ENCODE measurements at places on chromosomes 2 and 18.

DNA sequence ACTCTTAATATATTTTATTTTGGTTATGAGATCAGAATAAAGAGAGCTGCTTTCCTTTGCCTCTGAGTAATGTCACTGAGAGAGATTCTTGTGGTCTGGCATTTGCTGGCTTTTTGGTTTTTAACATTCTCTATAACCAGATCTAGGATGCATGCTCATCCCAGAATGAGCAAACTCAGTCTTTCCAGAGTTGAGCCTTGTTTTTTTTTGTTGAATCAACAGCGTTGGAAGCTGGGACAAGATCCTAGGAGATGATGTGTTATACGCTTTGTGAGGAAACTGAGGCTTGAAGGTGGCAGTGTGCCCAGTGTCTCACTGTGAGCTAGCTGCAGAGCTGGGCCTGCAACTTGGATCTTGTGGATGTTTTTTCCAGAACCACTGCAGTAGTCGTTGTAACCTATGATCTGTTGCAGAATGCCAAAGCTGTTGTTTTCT, 19.5 kb downstream of the MYO1B start:
- no peak for DNase-seq

DNA sequence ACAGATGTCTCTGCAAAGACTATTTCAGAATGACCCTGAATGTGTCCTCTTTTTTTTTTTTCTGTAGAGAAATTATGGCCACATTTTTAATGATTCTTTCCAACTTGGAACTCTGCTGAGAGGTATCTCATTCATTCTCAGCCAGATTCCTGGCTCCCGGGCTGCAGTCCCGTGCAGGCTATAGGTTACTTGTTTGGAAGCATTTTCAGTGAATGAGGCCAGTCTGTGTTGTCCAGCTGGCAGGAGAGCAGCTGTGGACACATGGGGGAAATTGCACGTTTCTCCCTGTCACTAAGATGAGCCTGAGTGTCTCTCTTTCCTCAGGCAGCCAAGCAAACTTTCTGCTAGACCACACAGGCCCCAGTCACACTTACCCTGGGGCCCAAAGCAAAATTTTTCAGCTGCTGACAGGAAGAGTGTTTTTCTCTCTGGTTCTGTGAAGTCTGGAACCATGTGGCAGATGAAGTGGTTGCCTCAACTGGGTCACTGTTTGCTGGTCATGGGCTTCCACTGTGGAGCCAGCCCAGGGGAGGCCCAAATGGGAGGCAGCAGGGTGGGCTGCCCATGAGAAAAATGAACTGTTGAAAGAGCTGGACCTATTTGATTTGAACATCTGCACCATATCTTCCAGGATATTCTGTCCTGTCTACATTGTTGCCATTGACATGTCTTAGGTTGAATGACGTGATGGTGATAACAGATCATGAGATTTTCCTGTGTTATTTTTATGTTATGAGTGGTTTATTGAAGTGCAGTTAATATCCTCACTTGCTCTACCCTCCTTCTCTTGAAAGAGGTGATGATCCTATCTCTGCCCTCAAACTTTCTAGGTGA, 431.2 kb downstream of the LPIN1 start:
- no peak for DNase-seq

- no peak for DNase-seq
Observed at GRCh38 chr2:19099181-19099580, 259.2 kb downstream of the OSR1 start.

- DNase-seq: no peak
Observed at GRCh38 chr2:24181849-24182248, 7.0 kb downstream of the FAM228A start.

GRCh38 chr2:10584242-10584753, 105.5 kb downstream of the NOL10 start:
- no peak for DNase-seq

DNA sequence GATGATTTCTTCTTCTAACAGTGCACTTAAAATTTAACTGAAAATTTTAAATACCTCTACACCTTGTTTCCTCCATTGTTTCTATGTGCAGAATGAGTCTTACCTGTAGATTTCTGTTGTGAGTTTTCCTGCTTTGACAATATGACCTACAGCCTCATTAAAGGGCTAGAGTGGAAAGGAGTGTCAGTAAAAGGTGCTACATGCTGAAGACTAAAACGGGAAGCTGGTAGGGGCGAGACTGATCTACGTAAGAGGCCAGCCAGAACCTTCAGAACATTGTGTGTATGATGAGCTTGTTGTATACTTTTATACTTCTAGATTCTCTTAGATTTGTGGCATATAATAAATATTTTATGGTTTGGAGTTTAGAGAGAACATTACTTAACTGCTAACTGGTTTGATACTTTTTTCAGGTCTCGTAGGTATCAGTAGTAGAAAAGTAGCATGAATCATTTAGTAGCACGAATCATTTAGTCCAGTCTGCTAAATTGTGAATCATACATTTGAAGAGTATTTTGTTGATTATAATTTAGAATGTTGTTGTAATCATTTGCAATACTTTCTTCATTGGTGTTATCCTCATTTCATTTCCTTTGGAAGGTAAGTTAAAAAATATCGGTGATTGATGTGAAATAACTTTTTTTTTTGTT, 14.3 kb downstream of the INSIG2 start:
- no peak for DNase-seq

- DNase-seq: no peak
Observed at GRCh38 chr2:156476850-156477206, 40.6 kb downstream of the GPD2 start.

- DNase-seq: no peak
Observed at GRCh38 chr2:40401896-40402295, 50.0 kb downstream of the SLC8A1 start.

DNA sequence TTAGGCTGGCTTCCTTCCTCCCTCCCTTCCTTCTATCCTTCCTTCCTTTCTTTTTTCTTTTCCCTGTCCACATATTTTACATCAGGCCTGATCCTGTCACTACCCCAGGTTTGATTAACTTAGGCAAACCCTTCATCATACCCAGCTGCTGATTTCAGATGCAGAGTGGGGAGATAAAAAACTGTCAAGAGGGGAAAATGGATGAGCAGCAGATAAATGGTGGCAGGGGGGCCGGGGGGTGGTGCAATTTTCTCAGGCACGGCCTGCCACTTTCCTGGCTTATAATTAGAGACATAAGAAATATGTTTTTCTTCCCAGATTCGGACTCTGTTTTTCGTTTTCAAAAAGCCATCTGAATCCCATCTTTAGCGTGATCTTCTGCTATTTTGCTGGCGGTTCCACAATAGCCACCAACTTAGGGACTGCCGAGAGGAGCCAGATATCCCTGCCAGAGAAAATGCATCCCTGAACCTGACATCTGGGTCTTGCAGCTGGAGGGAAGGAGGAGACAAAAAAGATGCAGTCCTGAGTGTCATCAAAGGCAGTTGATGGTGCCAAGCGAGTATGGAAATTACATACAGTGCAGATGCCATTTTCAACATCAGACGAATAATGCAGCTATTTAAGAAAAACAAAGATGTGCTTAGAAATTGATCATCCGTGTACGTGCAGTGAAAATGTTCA, 49.9 kb downstream of the CXCR4 start:
- no peak for DNase-seq

DNA sequence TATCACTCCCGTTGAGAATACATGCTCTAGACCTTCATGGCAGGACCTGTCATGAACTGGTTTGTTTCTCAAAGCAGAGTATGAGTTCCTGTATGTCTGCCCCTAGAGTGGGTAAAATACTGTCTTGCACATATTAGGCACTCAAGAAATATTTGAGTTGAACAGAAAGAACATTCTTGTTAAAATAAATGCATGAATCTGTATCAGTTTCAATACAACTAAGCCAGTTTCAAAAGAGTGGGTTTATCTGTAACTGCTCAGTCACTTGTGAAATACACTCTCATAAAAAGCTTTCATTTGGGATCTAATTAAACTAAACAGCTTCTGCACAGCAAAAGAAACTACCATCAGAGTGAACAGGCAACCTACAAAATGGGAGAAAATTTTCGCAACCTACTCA, 69.2 kb downstream of the RFTN2 start:
- no peak for DNase-seq

DNA sequence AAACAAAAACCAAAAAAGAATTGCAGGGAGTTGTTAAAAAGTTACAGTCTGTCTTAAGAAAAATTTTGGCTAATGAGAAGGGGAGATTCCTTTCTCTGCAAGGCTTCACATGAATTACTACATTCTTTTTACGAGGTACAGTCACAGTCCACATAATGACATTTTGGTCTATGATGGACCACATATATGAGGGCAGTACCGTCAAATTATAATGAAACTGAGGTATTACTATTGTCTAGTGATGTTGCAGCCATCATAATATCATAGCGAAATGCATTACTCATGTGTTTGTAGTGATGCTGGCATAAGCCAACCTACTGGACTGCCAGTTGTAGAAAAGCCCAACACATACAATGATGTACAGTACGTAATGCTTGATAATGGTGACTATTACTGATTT, 12.5 kb downstream of the SERPINB7 start:
- no peak for DNase-seq

DNA sequence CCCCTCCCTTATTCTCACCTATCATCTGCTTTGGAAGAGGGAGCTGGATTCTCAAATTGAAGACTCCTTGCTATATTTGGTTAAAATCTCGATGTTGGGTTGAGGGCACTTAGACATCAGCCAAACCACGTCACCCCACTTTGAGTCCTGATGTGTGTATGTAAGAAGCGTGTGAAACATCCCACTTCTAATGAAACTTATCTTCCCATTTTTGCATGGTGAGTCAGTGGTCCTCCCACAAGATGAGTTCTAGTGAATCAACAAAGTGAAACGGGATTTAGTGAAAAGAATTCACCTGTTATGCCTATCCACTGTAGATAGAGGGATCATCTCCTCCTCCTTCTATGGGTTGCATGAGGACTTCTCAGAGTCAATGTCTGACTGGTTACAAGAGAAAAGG, 51.4 kb upstream of the SPRED2 start:
- DNase-seq: no peak

- DNase-seq: no peak
Observed at GRCh38 chr2:232420463-232421188, 14.0 kb downstream of the ALPG start.

DNA sequence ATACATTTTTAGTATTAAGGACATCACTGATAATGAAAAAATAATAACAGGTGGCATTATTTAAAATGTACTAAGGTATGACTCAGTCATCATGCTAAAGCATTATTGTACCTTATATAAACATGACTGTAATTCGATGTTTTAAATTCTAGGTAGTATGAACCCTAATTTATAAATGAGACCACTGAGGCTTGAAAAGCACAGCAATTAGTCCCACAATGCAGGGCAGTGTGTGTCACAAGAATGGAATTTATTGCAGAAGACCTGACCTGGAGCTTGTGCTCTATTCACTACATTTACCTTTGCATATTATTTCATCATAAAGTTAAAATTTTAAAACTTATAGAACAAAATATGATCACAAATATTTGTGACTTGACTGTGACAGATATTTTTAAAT, 358.5 kb upstream of the DSEL start:
- no peak for DNase-seq

GRCh38 chr2:96945014-96945413, 41.4 kb downstream of the FAM178B start:
- DNase-seq: no peak

GRCh38 chr2:145980318-145980717, 1460.4 kb upstream of the ZEB2 start:
- DNase-seq: no peak

DNA sequence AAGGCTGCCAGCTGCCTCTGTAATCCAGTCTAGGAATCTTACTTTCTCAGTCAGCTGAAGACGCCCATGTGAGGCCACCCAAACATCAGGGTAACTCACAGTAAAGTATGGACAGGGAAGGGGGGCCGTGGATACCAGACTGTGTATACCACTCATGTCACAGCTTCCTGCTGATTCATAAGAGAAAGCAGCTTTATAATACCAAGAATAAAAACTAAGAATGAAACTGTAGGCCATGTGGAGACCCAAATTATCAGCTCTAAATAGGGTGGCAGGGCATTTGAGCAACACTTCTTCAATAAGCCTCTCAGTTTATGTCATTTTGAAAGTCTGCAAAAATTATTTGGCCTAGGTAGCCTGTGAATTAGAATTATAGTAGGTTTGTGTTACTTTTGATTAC, 115.0 kb upstream of the CDCA7 start:
- no peak for DNase-seq

- no peak for DNase-seq
Observed at GRCh38 chr2:42924418-42924886, 132.1 kb upstream of the HAAO start.

DNA sequence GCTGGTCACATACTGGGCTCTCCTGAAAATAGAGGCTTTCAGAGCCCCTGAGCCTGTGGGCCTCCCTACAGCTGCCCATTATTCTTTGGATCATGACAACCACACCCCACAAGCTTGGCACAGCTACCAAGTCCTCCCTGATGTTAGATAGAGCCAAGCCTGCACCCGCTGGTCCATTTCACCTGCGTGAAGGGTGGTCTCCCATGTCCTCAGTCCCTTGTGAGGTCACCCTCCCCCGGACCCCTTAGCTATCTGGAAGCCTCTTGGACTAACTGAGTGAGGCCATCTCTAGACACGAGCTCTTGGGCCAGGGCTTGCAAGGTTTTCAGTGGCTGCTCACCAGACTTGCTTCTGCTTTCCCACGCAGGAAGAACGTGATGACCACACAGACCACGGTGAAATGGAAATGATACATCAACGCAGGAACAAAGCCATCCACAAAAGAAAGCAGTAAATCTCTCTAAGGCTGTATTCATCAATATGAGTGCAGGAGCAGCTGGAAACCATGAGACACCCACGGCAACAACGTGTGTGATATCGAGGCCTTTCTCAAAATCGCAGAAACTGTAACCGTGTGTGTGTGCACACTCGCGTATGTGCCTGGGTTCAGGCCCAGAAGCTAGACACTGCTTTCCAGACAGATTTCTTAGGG, 10.1 kb upstream of the MAL start:
- DNase-seq: no peak

DNA sequence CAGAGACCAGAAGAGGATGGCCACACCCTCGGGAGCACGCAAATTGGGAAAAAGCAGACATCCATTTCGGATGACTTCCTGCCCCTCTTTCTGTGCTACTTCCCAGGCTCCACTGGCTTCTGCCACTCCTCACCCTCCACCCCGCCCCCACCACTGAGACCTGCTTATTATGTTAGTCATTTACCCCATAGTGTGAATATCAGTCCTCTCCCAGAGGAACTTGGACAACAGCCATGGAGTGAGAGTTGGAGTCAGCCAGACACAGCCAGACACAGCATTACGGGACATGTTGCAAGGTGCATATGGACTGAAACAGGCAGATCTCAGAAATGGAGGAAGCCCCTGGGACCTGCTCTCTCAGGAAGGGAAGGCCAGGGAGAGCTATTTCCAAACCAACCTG, 51.8 kb downstream of the CTIF start:
- no peak for DNase-seq

GRCh38 chr2:134679745-134680144, 39.1 kb downstream of the TMEM163 start:
- peak; percentile 19 for DNase-seq

GRCh38 chr2:58122540-58122939, 75.9 kb downstream of the VRK2 start:
- no peak for DNase-seq

GRCh38 chr2:118737684-118738083, 109.8 kb downstream of the EN1 start:
- DNase-seq: no peak
